Hypothalamus (tissue), 51 donors: ENCODE measurements at places on chromosomes 5 and 9.

GRCh38 chr5:98962587-98962986 lies 33.8 kb upstream of the CHD1 start:
- DNase-seq, result no peak

GRCh38 chr5:180589771-180590542 lies 1.3 kb downstream of the SCGB3A1 start:
- DNase-seq, result no peak

GRCh38 chr9:116230051-116230632 lies 76.6 kb downstream of the PAPPA start:
- DNase-seq, result no peak

GRCh38 chr5:109695005-109695926 lies 5.5 kb downstream of the MAN2A1 start:
- DNase-seq, result no peak

- DNase-seq, result no peak
These were observed 74.1 kb downstream of the SERINC5 start for GRCh38 chr5:80181618-80182211.

- no peak for DNase-seq
These were observed 226.0 kb downstream of the MPDZ start for GRCh38 chr9:13053504-13053903.
